GDM1 (cell line): ENCODE measurements at places on chromosomes 6 and 20.

- DNase-seq: peak; percentile 85
Observed at GRCh38 chr6:166435574-166435973, 52.8 kb upstream of the MPC1 start.

GRCh38 chr6:3294921-3295871 lies 36.4 kb downstream of the PSMG4 start:
- no peak for DNase-seq

DNA sequence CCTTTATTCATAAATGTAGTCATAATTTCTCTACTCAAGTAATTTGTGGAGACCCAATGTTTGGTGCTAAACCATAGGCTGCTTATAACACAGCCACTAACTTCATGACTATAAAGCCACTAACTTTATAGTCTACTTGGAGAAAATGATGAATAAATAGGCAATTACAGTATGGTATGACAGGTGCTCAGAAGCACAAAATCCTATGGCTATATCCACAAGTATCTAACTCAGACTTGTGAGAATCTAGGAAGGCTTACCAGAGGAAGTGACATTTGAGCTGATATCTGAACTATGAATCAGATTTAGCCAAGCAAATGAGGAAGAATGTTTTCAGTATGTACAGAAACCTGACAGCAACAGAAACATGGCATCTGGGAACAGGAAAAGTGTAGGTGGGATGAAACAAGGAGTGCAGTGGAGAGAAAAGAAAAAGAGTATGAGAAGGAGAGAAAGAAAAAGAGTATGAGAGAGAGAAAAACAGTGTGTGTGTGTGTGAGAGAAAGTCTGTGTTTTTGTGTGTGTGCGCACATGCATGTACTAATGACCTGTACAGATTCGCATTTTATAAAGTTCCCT lies 59.9 kb downstream of the REV3L start:
- DNase-seq: peak; percentile 8

DNA sequence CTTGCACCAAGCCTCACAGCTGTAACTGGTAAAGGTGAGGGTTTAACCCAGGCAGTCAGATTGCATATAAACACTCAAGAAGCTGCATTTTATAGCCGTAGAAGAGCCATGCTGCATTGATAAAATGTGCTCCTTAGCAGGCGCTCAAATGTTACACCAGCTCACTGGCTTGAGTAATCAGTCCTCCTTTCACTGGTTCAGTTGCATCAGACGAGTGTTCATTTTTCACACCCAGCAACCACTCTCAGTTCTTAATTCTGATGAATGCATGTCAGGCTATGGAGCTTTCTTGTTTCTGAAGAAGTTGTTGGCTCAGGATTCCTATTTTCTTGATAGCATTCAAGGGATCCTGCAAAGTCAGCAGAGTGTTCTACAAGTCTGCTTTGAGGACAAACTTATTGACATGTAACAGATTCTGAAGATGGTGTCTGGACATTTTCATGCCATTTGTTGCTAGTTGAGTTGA lies 198.3 kb downstream of the PLCB1 start:
- DNase-seq: no peak

DNA sequence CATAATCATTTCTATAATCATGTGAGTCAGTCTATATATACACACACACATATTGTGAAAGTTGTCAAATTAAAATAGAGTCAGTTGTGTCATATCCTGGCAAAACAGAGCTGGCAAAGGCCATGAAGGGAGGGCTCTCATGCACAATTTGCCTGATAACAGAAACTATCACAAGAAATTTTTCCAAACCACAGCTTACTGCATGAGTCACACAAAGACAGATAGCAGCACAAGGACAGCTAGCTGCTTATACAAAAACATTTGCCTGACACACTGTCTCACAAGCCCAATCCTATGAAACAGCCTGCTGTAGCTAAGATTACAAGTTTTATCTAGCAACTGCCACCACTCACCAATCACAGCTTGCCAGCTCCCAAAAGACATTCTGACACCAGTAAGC lies 848.5 kb upstream of the MAN1A1 start:
- DNase-seq: no peak

- DNase-seq: no peak
Observed at GRCh38 chr6:131651782-131652181, 14.7 kb downstream of the ENPP3 start.

DNA sequence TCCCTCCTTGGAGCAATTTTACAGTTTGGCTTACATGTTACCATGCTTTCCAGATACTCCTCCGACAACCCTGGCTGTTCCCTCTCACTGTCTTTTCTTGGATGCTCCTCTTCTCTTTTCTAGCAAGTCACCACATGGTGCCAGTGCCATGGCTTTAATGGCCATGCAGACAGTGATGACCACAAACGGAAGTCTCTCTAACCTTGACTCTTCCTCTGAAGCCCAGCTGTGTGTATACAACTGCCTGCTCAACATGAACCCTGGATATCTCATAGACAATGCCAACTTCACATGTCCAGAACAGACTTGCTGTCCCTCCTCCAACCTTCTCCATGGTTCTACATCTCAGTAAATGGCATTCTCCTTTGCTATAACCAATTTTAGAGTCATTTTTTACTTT lies 49.8 kb upstream of the NEDD9 start:
- no peak for DNase-seq

GRCh38 chr6:22880686-22881433 lies 311.5 kb downstream of the HDGFL1 start:
- DNase-seq: no peak

DNA sequence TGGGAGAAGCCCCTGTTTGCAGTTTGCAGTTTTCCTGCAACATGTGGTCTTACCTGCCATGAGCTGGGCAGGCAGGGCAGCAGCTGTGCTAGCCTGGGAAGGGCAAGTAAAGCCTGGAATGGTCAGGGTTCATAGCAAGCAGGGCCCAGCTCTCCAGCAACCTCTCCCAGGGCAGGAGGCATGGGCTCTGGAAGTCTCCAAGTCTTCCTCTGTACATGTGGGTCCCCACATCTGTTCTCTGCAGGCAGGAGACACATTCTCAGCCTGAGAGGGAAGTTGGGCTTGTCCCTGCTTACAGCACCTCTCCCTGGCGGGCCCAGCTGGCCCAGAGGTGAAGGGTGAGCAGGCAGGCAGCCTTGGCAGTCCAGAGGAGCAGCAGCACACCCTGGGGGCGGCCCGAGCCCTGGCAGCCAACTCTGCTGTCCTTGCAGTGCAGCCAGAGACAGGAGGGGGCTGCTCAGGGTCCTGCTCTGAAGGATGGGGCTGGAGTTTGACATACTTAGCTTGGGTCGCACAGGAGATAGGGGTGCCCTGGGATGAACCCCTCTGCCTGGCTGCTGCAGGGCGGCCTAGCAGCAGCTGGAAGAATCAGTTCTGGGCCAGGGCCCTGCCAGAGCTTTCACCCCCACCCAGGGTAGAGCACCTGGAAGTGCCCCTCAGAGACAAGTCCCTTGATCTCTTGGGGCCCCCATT lies 176.0 kb downstream of the MRPL14 start:
- peak; percentile 15 for DNase-seq

DNA sequence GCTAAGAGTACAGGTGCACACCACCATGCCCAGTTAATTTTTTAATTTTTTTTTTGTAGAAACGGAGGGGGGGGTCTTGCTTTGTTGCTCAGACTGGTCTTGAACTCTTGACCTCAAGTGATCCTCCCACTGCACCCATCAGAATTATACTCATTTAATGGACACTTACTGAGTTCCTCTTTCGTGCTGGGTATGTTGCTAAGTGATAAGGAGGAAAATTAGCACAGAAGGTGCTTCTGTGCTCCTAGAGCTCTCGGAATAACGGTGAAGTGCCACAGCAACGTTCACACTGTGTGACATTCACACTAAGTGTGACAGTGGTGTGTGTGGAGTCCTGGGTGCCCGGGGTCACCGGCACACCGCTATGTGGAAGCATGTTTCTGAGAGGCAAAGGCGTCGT lies 32.1 kb upstream of the BMP6 start:
- no peak for DNase-seq

DNA sequence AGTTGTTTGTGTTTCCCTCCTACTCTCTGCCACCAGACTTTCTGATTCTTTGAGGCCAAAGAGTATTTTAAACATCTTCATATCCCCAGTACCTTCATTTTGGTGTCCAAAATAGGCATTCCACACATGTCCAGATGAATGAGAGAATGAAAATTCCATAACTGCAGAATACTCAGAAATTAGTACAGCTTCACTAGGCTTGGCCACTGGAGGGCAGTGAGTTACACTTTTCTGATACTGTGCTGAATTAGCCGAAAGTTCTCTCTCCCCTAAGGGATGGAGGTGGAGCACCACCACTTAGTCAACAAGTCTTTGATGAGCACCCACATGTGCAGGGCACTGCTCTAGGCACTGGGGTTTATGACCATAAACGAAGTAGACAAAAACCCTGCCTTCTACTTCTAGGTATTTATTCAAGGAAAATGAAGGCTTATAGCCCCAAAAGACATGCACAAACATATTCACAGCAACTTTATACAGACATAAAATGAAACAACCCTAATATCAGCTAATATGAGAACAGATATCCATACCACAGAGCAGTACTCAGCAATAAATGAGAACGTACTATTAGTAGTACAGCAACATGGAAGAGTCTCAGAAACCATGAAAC lies 46.1 kb upstream of the TMEM217 start:
- DNase-seq: no peak

DNA sequence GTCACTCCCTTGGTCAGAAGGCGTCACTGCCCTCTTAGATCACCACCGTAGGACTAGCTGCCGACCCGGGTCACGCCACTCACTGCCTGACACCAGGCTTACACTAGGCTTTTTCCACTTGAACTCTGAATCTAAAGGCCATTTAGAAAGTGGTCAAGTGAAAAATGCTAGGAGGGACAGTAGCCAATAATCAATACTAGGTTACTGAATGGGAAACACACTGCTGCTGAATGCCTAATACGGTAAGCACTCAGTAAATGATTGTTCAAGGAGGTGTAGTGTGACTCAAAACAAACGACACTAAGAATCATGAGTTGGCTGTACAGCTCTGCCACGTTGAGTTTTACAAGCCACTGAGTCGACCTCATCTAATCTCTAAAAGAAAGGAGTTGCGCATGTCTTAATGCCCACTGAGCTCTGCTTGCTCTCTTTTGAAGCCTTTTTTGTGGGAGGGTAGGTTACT lies 760 bp upstream of the IBTK start:
- no peak for DNase-seq

- peak; percentile 58 for DNase-seq
Observed at GRCh38 chr6:132131758-132132157, 180.6 kb upstream of the CCN2 start.

DNA sequence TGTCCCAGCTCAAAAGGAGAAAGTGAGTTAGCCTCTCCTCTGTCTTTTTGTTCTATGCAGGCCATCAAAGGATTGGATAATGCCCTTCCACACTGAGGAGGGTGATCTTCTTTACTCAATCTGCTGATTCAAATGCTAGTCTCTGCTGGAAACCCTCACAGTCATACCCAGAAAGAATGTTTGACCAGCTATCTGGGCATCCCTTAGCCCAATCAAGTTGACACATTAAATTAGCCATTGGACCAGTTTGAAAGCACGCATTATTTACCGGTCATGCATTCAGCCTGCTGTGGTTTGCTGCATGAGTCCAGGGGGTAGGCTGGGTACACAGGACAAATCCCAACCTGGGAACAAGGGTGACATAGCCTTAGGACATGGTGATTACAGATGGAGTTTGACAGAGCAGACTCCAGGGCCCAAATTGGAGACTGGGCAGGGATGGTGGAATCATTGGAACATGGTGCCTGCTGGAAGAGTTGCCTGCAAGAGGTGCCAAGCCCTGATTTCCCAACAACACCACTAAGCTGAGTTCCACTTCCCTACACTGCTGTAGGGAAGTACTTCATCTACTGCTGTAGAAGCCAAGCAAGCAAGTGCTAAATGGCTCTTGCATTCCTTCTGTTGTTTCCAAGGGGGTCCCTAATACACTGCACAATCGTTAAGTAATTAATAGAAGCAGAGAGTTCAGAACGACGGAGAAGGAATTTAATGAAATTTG lies 87.7 kb downstream of the RNF182 start:
- DNase-seq: no peak

GRCh38 chr20:62002882-62003480 lies 62.7 kb downstream of the TAF4 start:
- DNase-seq: no peak
